ENCODE measurements at places on chromosomes 3 and 15.
A peak's percentile ranks its signal among the peaks of the same experiment; 100 is the strongest.

- H3K4me3 ChIP-seq: peak overlapping the region; percentile 22
- DNase-seq: no peak
- peaks cover 53% of the 10 kb centered on the region for H3K4me1 ChIP-seq
- H3K27ac ChIP-seq: peak overlapping the region; percentile 10
- no peaks in the 10 kb centered on the region for H3K27me3 ChIP-seq
- H3K36me3 ChIP-seq: peaks cover 15% of the 10 kb centered on the region
Observed at GRCh38 chr3:171384101-171384891, 75.9 kb downstream of the TNIK start.

DNA sequence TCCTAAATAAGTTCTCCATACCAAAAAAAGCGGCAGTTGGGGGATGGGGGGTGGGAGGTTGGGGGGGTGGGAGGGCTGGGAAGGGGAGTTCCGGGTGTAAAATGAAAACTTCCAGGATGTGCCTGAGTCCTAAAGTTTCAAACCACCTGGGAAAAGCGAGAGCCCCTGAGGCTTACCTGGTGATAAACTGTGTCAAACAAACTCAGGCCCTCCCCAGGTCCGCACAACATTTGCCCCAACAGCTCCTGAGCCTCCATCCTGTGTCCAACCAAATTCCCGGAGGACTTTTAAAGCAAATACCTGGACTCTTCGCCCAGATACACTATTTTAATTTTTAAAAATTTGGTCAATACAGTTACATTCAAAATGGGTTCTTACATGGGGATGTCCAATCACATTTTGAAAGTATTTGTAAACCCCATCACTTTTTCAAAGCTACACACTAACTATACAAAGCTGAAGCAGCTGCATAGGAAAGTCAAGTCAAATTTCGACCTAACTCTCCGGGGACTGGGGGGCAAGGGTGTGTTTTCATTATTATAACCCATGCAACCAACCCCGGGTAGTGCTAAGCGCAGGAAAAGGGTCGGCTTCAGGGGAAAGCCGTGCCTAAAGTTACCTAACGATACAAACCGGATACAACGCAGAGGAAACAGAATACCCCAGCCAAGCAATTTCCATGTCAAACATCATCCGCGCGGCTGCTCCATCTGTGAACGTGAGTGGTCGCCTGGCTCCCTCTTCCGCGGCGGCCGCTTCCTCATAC lies 685 bp upstream of the FOXB1 start:
- peak overlapping the region; percentile 43 for H3K27ac ChIP-seq
- H3K4me1 ChIP-seq: peaks cover 58% of the 10 kb centered on the region
- peak overlapping the region; percentile 95 for H3K4me3 ChIP-seq
- peaks cover 64% of the 10 kb centered on the region for H3K27me3 ChIP-seq

DNA sequence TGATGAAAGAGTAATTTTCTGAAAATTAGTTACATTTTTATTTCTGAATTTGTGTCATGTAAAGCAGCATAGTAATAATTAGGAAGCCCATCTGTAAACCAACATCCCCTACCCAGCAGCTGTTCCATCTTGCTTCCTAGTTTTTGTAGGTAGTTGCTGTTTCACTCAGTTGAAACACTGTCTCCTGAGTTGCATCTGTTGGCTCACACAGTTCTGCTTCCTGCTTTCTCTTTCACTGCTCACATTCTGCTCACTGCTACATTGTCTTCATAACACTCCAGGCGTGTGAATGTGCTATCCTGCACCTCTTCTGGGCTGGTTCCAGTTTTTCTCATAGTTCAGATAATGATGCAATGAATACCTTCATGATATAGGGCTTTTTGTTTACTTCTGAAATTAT lies 123.4 kb downstream of the EPHB1 start:
- DNase-seq: no peak
- peaks cover 4% of the 10 kb centered on the region for H3K4me1 ChIP-seq
- no peak overlapping the region for H3K4me3 ChIP-seq
- no peaks in the 10 kb centered on the region for H3K36me3 ChIP-seq
- H3K27me3 ChIP-seq: no peaks in the 10 kb centered on the region
- no peak overlapping the region for H3K27ac ChIP-seq

DNA sequence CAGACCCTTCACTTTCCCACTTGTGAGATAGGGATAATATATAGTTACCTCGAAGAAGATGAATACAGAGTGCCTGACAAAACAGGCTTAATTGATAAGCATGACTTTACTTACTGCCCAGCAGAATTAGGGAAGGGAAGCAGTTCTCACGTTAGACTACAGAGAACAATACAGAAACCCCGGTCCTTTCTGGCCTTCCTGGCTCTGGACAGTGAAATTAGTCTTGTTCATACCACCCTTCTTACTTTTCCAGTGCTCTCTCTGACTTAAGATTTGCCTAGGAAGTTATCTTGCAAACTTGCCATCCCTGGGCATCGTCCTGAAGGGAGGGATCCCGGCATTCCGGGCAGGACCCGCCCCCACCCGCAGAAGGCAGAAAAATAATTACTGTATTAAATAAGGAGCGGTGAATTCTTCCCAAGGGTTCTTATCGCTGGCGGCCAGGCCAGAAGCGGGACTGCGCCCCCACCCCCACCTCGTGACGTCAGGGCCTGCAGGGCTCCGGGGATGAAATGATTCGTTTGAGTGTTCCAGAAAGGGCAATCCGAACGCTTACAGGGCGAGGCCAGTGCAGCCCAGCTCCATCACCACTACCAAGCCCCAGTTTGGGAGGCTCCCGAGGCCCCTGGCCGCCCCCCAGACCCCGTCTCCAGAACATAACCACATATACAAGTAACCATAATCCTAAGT lies 8.4 kb downstream of the SOX2 start:
- DNase-seq: no peak
- H3K36me3 ChIP-seq: peaks cover 7% of the 10 kb centered on the region
- H3K27me3 ChIP-seq: peaks cover 95% of the 10 kb centered on the region
- H3K4me3 ChIP-seq: no peak overlapping the region
- peaks cover 2% of the 10 kb centered on the region for H3K4me1 ChIP-seq
- H3K27ac ChIP-seq: no peak overlapping the region

- H3K4me1 ChIP-seq: peaks cover 23% of the 10 kb centered on the region
- peaks cover 30% of the 10 kb centered on the region for H3K36me3 ChIP-seq
- H3K27me3 ChIP-seq: peaks cover 9% of the 10 kb centered on the region
- no peak overlapping the region for H3K27ac ChIP-seq
- H3K4me3 ChIP-seq: no peak overlapping the region
Observed at GRCh38 chr15:69460481-69460880, 7.9 kb downstream of the RPLP1 start.

DNA sequence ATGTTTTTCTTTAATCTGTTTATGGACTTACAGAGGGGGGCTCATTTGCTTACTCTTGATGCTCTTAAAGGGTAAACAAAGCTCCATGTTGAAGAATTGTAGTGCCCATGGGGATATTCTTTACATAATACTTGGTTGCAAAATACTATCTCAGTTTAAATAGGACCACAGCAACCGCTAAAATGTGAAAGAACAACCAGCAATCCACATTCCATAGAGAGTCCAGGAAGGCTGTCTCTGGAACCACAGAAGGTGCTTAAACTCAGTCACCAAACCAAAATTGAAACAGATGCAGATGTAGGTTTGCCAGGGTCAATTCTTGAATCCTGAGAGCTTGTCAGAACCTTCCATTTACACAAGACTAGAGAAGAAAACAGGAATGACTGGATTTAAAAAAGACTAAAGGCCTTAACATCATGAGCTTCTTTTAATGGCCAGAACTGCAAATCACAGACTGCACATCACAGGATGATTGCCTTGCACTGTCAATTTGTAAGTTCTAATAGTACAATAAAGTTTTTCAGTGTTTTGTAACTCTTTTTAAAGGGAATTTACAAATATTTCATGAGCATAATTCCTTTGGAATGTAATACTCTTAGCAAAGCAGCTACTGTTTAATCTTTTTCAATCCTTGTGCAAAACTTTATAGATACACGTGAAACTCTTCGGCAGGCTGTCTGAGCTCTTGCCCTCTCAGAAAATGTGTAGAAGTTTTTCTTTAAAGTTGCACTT lies 661.6 kb downstream of the SI start:
- H3K27me3 ChIP-seq: no peaks in the 10 kb centered on the region
- H3K4me3 ChIP-seq: no peak overlapping the region
- no peak for DNase-seq

- no peak overlapping the region for H3K27ac ChIP-seq
- no peaks in the 10 kb centered on the region for H3K36me3 ChIP-seq
- DNase-seq: no peak
- H3K4me3 ChIP-seq: no peak overlapping the region
- no peaks in the 10 kb centered on the region for H3K4me1 ChIP-seq
Observed at GRCh38 chr15:37967788-37968187, 33.3 kb downstream of the TMCO5A start.

DNA sequence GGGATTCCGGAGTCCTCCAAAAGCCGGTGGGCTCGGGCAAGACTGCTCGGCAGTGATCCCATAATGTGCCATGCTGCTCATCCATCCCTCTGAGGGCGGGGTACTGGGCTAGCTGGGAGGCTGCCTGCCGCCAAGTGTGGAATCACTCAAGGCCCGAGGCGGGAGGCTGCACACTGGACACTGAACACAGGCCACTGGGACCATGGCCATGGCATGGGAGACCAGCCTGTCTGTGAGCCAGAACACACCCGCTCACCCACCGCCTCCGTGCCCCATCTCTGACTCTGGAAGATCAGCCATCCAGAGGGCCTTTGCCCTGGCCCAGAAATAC lies 1.4 kb downstream of the C3orf22 start:
- H3K27me3 ChIP-seq: peaks cover 6% of the 10 kb centered on the region
- H3K27ac ChIP-seq: no peak overlapping the region
- H3K4me1 ChIP-seq: no peaks in the 10 kb centered on the region

DNA sequence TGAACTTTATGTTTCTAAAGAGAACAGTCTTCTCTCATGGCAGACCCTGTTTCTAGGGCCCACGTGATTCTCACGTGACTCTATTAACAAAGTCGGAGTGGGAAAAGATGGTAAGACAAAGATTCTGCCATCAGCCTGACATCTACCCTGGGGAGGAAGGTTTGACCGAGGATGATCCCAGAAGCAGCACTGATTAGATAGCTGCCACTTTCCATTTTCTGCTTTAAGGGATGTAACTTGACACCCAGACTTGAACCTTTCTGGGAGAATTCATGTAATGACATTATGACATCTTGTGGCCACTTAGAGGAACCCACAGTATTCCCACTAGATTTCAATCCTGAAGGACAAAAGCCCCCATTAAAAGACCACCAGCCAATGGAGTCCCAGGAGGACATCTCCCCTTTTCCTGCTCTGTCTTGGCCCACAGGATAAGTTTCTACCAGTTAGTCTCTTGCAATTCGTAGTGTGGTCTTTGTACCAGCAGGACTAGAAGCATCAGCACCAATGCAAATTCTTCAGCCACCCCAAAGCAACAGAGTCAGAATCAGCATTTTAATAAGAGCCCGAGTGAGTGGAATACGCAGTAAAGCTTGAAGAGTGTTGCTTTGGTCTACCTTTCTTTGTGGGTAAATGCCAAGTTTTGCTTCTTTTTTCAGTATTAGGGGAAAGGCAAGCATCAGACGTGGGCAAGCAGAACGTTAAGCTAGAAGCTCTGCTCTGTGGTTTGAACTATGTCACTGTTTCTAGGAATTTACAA lies 480.5 kb upstream of the PROK2 start:
- no peak overlapping the region for H3K4me3 ChIP-seq
- H3K27ac ChIP-seq: peak overlapping the region; percentile 56
- H3K36me3 ChIP-seq: no peaks in the 10 kb centered on the region
- DNase-seq: no peak
- no peaks in the 10 kb centered on the region for H3K27me3 ChIP-seq
- H3K4me1 ChIP-seq: peaks cover 42% of the 10 kb centered on the region

DNA sequence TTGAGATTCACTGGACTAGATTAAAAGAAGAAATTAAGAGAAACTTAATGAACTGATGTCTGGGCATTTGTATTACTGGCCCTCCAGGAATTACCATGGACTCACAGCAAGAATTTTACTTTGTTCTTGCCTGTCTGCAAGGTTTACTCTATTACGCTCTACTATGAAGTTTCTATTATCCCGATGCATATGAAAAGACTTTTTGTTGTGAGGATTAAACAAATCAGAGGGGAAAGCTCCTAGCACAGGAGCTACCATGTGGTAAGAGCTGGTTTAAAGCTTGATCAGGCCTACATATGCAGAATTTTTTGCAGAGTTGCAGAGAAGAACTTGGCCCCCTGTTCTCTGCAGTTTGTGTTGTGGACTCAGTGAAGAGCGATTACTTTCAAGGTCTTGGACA lies 61.7 kb upstream of the PTX3 start:
- no peaks in the 10 kb centered on the region for H3K36me3 ChIP-seq
- H3K27ac ChIP-seq: no peak overlapping the region
- no peaks in the 10 kb centered on the region for H3K4me1 ChIP-seq
- H3K4me3 ChIP-seq: no peak overlapping the region

GRCh38 chr15:39919411-39919747 lies 687 bp downstream of the GPR176 start:
- peak overlapping the region; percentile 45 for H3K4me3 ChIP-seq
- H3K27ac ChIP-seq: no peak overlapping the region
- H3K4me1 ChIP-seq: peaks cover 19% of the 10 kb centered on the region
- H3K36me3 ChIP-seq: peaks cover 10% of the 10 kb centered on the region
- no peak for DNase-seq

DNA sequence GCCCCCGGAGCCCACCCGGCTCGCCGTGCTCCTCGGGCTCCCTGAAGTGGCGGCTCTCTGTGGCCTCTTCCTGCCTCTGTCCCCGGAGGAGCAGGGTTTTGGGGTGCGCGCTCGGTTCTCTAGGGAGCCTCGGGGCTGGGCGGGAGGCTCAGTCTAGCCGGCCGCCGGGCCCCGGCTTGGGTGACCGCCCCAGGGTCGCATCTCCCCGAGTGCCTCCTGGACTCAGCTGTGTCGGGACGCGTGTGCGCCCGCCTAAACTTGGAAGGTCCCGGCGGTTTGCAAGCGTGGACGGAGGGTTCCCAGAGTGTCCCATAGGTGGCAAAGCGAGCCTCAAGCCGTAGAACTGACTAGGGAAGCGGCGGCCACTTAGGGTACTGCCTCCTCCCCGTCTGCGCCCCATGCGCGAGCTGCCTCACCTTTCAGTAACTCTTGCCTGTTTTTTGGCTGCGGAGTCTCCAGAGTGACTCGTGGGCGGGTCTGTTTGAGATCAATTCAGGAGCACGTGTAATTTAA lies 601 bp downstream of the ACTL6A start:
- H3K36me3 ChIP-seq: peaks cover 6% of the 10 kb centered on the region
- H3K4me3 ChIP-seq: peak overlapping the region; percentile 98
- peaks cover 14% of the 10 kb centered on the region for H3K27me3 ChIP-seq
- DNase-seq: peak; percentile 66
- peaks cover 30% of the 10 kb centered on the region for H3K4me1 ChIP-seq
- peak overlapping the region; percentile 96 for H3K27ac ChIP-seq
